ENCODE measurements at places on chromosomes 6 and 20. TPM values are rescaled to one million over a fixed set of nuclear protein-coding genes. Genes with fewer than 3 reads are reported as not detected.
A peak's percentile ranks its signal among the peaks of the same experiment; 100 is the strongest.

The PRSS35 gene
- not detected for total RNA-seq

The FAM110A gene
- total RNA-seq: 27.6 TPM

The ACTL10 gene
- total RNA-seq: 2.4 TPM

GRCh38 chr20:57389695-57390603, 1.2 kb upstream of the RBM38 start:
- peak overlapping the region; percentile 93 for H3K27ac ChIP-seq
- H3K4me3 ChIP-seq: peak overlapping the region; percentile 77
- H3K4me1 ChIP-seq: peaks cover 43% of the 10 kb centered on the region

DNA sequence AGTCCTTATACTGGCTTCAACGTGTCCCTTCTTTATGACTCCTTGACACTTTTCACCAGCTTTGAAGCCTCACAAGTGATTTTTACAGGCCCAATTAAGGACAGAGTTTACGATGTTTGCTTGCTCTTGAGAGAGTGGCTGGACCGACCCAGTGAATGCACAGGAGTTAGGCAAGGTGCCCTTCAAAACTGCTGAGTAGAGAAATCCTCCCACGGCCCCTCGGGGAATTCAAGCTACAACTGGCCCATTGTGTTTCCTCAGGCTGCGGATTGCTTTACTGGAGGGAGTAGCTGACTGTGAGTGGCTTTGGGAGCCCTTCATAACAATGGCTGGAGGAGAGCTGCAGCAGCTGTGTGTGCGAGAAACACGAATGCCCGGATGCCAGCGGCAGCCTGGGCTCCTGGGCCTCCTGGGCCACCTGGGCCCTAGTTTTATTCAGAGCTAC, 50.0 kb downstream of the SGK1 start:
- peaks cover 12% of the 10 kb centered on the region for H3K4me1 ChIP-seq
- H3K36me3 ChIP-seq: peaks cover under 1% of the 10 kb centered on the region
- H3K27ac ChIP-seq: no peak overlapping the region
- DNase-seq: no peak

DNA sequence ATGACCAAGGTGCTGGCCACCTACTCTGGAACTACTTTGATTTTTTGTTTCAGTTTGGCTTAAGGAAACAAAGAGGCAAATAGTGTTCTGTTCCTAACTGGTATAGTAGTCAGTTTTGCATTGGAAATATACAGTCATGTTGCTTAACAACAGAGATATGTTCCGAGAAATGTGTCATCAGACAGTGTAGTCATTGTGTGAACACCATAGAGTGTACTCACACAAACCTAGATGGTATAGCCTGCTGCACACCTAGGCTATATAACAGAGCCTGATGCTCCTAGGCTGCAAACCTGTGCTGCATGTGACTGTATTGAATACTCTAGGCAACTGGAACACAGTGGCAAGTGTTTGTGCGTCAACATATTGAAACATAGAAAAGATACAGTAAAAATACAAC, 80.4 kb downstream of the ARID1B start:
- no peak overlapping the region for H3K27ac ChIP-seq
- no peaks in the 10 kb centered on the region for H3K27me3 ChIP-seq
- no peak overlapping the region for H3K4me3 ChIP-seq
- DNase-seq: no peak
- peaks cover 8% of the 10 kb centered on the region for H3K36me3 ChIP-seq

GRCh38 chr6:161223646-161224045, 50.2 kb downstream of the AGPAT4 start:
- no peak overlapping the region for H3K4me3 ChIP-seq
- no peak for DNase-seq
- H3K36me3 ChIP-seq: peaks cover 13% of the 10 kb centered on the region
- H3K27me3 ChIP-seq: no peaks in the 10 kb centered on the region
- H3K4me1 ChIP-seq: peaks cover 50% of the 10 kb centered on the region
- no peak overlapping the region for H3K27ac ChIP-seq

GRCh38 chr20:54337144-54337543, 129.3 kb downstream of the PFDN4 start:
- H3K27ac ChIP-seq: no peak overlapping the region
- peaks cover 1% of the 10 kb centered on the region for H3K4me1 ChIP-seq
- DNase-seq: no peak
- H3K4me3 ChIP-seq: no peak overlapping the region

DNA sequence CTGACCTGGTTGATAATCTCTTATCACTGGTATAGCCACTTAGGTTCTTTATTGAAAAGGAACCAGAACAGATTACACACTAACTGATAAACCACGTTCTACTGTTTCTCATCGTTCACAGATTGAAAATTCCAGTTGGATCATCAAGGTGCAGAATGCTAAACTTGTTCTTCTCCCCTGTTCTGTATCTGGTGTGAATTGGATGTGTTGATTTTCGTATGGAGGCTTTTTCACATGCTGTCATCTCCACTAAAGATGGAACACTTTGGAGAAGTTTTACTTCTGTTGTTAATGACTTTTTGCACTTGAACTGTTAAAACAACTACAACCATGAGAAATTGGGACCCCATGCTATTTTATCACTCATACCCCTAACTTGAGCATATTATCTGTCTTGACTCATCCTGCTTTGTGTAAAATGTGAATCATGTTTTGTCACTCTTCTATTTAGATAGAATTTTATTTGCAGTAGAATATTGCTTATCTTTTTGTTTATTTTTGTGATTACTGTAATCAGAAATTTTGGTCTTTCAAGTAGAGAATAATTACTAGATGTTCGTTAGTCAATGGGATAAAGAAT, 17.5 kb downstream of the VAPB start:
- H3K27ac ChIP-seq: no peak overlapping the region
- H3K4me1 ChIP-seq: peaks cover 36% of the 10 kb centered on the region

DNA sequence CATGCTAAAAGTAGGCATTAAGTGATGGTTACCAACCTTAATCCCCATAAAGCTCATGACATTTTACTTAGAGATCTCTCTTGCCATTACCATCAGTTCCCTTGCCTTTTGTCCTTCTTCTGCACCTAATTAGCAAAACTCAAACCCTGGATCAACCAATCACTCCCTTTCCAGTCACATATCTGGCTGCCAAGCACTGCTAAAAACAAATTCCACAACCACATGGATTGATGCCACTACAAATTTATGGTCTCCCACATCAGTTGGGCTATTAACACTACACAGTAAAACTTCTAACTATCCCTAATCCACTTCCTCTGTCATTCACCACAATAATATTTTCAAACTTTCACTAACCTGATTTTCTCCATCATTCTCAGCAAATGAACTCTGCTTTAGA, 54.3 kb upstream of the RNF146 start:
- no peak for DNase-seq
- no peak overlapping the region for H3K4me3 ChIP-seq
- no peaks in the 10 kb centered on the region for H3K36me3 ChIP-seq
- H3K27me3 ChIP-seq: peaks cover 19% of the 10 kb centered on the region

DNA sequence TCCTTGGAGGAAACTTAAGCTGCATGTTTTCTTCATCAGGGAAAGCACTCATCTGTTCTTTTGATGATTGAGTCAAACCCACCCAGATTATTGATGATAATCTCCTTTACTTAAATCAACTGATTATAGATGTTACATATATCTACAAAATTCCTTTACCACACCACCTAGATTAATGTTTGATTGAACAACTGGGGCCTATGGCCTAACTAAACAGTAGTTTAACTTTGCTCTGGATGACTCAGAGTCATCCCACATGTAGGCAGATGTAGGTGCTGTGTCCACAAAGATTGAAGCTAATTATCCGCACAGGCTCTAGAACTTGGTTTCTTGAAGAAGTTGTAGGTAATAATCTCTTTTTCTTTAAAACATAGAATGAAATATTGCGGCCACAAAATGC, 42.2 kb downstream of the PKIB start:
- H3K4me3 ChIP-seq: no peak overlapping the region
- no peaks in the 10 kb centered on the region for H3K36me3 ChIP-seq
- no peaks in the 10 kb centered on the region for H3K4me1 ChIP-seq
